T-helper 17 cell (primary cell): ENCODE measurements at places on chromosomes 2 and 18.
A peak's percentile ranks its signal among the peaks of the same experiment; 100 is the strongest.

DNA sequence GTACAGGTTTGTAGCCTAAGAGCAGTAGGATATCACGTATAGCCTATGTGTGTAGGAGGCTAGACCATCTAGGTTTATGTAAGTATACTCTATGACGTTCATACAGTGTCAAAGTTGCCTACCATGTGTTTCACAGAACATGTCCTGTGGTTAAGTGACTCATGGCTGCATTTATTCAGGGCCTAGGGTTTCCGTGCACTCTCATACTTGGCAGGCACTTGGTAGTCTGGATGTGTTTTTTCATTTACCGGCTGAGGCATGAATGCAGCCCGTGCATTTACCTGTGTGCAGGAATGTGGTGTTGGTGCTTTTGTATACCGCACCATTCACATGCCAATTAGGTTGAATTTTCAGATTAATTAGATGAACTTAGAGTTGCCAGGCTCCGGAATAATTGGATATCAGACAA lies 43.4 kb downstream of the MYL12B start:
- no peaks in the 10 kb centered on the region for H3K36me3 ChIP-seq
- H3K4me1 ChIP-seq, result peaks cover 13% of the 10 kb centered on the region
- DNase-seq, result peak; percentile 32
- H3K27ac ChIP-seq, result peak overlapping the region; percentile 84
- peaks cover 10% of the 10 kb centered on the region for H3K27me3 ChIP-seq

DNA sequence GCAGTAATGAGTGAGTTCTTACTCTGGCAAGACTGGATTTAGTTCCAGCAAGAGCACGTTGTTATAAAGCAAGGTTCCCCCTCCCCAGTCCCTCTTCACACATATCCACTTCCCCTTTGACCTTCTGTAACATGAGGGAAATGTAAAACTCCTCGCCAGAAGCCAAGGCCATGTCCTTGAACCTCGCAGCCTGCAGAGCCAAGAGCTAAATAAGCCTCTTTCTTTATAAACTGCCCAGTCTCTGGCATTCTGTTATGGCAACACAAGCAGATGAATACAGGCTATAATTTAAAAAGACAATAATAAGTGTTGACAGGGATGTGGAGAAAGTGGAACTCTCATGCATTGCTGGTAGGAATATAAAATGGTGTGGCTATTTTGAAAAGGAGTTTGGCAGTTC lies 60.3 kb downstream of the TLK1 start:
- no peak overlapping the region for H3K27ac ChIP-seq
- no peaks in the 10 kb centered on the region for H3K27me3 ChIP-seq
- H3K4me3 ChIP-seq, result no peak overlapping the region

DNA sequence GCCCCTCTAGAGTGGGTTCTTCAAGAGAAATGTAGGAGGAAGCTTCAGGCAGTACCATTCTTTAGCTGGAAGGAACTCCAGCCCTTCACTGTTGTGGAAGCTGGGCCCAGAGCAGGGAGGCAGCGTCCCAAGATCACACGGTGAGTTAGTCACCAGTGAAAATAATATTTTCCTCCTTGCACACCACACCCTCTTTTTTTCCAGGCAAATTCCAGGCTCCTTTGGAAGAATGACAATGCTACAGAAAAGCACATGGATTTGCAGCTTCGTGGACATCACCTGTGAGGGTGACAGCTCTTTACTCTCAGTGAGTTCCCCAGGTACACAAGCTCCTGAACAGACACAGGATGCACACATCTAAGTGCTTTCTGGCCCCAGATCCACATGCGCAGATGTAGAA lies 157.1 kb downstream of the COL6A3 start:
- no peaks in the 10 kb centered on the region for H3K36me3 ChIP-seq
- H3K4me3 ChIP-seq, result no peak overlapping the region
- H3K27me3 ChIP-seq, result peaks cover 49% of the 10 kb centered on the region
- peaks cover 3% of the 10 kb centered on the region for H3K4me1 ChIP-seq

GRCh38 chr2:240371129-240372000 lies 64.1 kb upstream of the GPC1 start:
- H3K27ac ChIP-seq, result no peak overlapping the region
- no peak overlapping the region for H3K4me3 ChIP-seq
- peaks cover 18% of the 10 kb centered on the region for H3K27me3 ChIP-seq
- no peaks in the 10 kb centered on the region for H3K4me1 ChIP-seq

GRCh38 chr18:46250084-46250811 lies 146.1 kb downstream of the HAUS1 start:
- no peak for DNase-seq
- peak overlapping the region; percentile 87 for H3K4me3 ChIP-seq
- H3K27me3 ChIP-seq, result no peaks in the 10 kb centered on the region
- H3K36me3 ChIP-seq, result no peaks in the 10 kb centered on the region

DNA sequence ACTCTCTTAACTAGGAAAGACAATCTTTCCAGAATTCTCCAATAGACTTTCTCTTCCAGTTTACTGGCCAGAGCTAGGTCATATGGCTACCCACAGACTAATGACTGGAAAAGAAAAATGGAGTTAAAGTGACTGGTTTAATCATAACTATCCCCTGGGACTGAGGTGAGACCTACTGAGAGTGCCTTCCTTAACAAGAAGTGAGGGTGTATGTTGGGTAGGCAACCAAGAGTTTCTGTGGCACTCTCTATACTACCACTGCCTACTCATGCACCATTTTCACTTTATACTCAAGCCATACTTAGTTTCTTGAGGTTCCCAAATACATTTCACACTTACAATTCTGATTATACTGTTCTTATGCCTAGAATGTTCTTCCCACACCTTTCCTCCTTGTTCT lies 6.9 kb upstream of the GFPT1 start:
- no peak for DNase-seq
- no peaks in the 10 kb centered on the region for H3K4me1 ChIP-seq
- H3K27ac ChIP-seq, result no peak overlapping the region
- H3K36me3 ChIP-seq, result no peaks in the 10 kb centered on the region
- H3K4me3 ChIP-seq, result peak overlapping the region; percentile 12
- H3K27me3 ChIP-seq, result no peaks in the 10 kb centered on the region

- no peak overlapping the region for H3K27ac ChIP-seq
- no peaks in the 10 kb centered on the region for H3K4me1 ChIP-seq
- peaks cover 47% of the 10 kb centered on the region for H3K27me3 ChIP-seq
- no peak overlapping the region for H3K4me3 ChIP-seq
Measured at GRCh38 chr2:229575569-229576315, 138.6 kb downstream of the DNER start.

DNA sequence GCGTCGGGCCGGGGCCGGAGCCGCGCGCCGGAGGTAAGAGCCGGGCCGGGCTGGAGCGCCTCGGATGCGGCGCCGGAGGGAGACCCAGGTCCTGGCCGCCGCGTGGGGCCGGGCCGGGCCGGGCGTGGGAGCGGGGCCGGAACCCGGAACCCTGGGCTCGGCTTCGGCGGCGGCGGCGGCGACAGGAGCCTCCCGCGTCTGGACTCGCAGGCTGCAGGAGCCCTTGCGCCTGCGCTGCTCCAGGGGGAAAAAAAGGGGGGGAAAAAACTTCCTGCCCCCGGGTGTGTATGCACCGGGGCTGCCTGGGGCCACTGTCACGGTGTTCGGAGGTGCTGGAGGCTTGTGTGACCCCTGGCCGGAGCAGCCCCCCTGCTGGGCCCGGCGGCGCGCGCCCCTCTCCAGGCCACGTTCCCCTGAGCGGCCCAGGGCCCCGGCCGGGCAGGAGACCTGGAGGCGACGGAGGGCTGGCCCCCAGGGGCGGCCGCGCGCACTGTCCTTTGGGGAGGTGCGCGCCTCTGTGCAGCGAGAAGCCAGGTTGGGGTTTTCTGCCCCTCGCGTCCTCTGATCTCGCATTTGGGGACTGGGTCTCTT lies 864 bp downstream of the KLHL29 start:
- H3K27me3 ChIP-seq, result peaks cover 54% of the 10 kb centered on the region
- peak overlapping the region; percentile 93 for H3K4me3 ChIP-seq
- H3K36me3 ChIP-seq, result peaks cover 5% of the 10 kb centered on the region
- H3K27ac ChIP-seq, result no peak overlapping the region
- no peak for DNase-seq
- H3K4me1 ChIP-seq, result peaks cover 16% of the 10 kb centered on the region

- DNase-seq, result no peak
- H3K4me1 ChIP-seq, result peaks cover 5% of the 10 kb centered on the region
- peaks cover 20% of the 10 kb centered on the region for H3K27me3 ChIP-seq
- H3K27ac ChIP-seq, result no peak overlapping the region
- H3K36me3 ChIP-seq, result peaks cover 3% of the 10 kb centered on the region
Measured at GRCh38 chr18:58937887-58938267, 73.2 kb downstream of the ZNF532 start.

- H3K4me3 ChIP-seq, result no peak overlapping the region
- H3K27ac ChIP-seq, result no peak overlapping the region
- H3K4me1 ChIP-seq, result no peaks in the 10 kb centered on the region
- no peaks in the 10 kb centered on the region for H3K36me3 ChIP-seq
- no peaks in the 10 kb centered on the region for H3K27me3 ChIP-seq
- DNase-seq, result no peak
Measured at GRCh38 chr18:40630496-40630895, 1324.5 kb upstream of the PIK3C3 start.

DNA sequence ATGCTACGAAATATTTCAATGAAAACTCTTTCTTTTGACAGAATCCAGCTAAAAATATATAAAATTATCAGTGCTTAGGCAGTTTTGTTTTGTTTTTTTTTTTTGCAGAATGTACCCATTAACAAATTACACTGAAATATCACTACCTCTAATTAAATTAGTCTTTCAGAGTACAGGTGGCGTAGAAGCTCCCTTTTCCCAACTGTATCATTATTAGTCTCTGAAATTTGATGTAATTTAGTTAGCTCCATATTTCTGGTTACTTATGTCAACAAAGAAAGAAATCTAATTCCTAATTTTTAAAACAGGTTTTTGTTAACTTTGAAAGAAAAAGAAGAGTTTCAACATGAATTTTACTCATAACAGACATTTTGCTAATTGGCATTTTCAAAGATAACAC lies 149.2 kb downstream of the CDH2 start:
- no peaks in the 10 kb centered on the region for H3K36me3 ChIP-seq
- H3K27me3 ChIP-seq, result no peaks in the 10 kb centered on the region
- H3K27ac ChIP-seq, result no peak overlapping the region
- DNase-seq, result no peak
- no peak overlapping the region for H3K4me3 ChIP-seq

GRCh38 chr18:79580498-79581171 lies 99.0 kb upstream of the CTDP1 start:
- H3K27me3 ChIP-seq, result no peaks in the 10 kb centered on the region
- no peaks in the 10 kb centered on the region for H3K36me3 ChIP-seq
- no peak overlapping the region for H3K27ac ChIP-seq
- peaks cover 5% of the 10 kb centered on the region for H3K4me1 ChIP-seq
- DNase-seq, result no peak
- H3K4me3 ChIP-seq, result no peak overlapping the region

- no peak overlapping the region for H3K4me3 ChIP-seq
- peaks cover 8% of the 10 kb centered on the region for H3K36me3 ChIP-seq
- H3K27ac ChIP-seq, result peak overlapping the region; percentile 37
- DNase-seq, result no peak
Measured at GRCh38 chr2:143582046-143582747, 453.0 kb downstream of the ARHGAP15 start.

DNA sequence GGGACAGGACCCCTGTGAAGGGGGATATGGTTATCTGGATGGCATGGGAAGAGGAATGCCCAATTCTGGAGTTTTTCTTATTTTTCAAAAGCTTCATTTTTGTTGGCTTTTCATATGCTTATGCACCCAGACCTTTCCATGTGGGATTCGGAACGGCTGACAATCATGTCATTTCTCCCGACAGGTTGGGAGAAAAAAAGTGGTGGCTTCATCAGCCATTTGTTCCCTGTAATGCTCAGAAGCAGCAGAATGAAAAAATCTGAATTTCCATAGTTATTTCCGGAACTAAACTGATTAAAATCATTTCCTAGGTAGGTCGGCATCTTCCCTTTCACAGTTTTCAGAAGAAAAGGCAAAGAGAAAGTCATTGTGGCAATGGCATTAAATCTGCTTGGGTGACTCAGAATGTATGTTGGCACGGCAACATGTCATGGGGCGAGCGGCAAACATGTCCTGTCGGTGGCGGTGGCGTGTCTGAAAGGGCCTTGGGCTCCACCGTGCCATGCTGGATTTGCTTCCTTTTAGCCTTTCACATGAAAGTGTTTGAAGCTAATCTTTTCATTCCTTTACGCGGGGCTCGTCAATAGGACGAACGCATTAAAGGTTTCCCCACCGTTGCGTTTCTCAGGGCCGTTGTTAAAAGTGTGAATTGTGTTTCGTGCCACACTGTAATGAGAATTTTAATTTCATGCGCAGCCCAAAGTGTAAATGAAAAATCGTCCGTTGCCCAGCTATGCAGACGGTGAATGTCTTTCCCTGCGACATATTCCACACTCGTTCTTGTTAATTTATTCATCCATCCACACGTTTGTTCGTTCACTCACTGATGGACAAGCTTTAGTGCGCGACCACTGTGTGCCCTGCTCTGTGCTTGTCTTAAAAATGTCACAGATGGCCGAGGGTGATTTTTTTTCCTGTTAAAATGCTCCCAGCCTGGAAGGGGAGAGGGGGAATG lies 18.5 kb downstream of the ACKR3 start:
- H3K27ac ChIP-seq, result no peak overlapping the region
- H3K27me3 ChIP-seq, result no peaks in the 10 kb centered on the region
- H3K4me1 ChIP-seq, result no peaks in the 10 kb centered on the region
- DNase-seq, result no peak
- no peak overlapping the region for H3K4me3 ChIP-seq

- H3K4me3 ChIP-seq, result peak overlapping the region; percentile 94
- DNase-seq, result peak; percentile 25
- H3K36me3 ChIP-seq, result peaks cover 11% of the 10 kb centered on the region
Measured at GRCh38 chr2:106192752-106193689, 1.1 kb downstream of the UXS1 start.

DNA sequence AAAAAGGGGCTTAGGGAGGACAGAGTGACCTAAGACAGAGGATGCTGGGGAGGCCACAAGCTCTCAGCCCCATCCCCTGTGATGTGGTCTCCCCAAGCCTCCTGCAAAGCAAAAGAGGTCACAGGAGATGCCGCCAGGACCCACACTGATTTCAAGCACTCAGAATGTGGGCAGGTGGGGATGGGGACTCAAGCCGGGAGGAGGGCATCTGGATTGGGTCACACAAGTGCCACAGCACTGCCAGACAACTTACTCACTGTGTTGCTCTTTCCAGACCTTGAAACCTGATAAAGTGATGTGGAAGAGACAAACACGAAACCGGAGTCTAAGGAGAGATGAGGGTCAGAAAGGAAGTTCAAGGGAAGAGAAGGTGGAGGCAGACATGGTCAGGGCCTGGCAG lies 95.7 kb downstream of the TTC32 start:
- no peak overlapping the region for H3K4me3 ChIP-seq
- no peak overlapping the region for H3K27ac ChIP-seq
- no peaks in the 10 kb centered on the region for H3K4me1 ChIP-seq
- no peak for DNase-seq
- H3K27me3 ChIP-seq, result peaks cover 12% of the 10 kb centered on the region
